ENCODE measurements at places on chromosomes 16 and 17.

- DNase-seq = peak; percentile 82
These were observed 19.4 kb downstream of the PLCG2 start for GRCh38 chr16:81798311-81799137.

GRCh38 chr17:73797594-73798110 lies 153.4 kb upstream of the SDK2 start:
- DNase-seq = no peak

DNA sequence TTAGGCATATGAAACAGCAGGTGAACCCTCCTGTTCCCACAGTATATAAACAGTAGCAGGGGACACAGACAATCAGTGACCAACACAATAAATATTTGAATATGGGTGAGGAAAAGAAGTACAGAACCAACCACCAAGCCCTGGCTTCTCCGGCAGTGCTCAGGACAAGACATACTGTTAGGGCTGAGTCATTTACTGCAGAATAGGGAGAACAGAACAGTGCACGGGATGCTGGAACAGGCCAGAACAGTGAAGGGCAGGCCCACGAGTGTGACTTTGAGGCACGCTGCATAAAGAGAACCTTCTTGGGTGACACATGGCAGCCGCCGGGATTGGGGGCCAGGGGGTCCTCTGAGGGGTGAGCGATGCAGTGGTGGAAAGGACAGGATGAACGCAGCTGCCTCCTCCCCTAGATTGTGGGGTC lies 160.4 kb downstream of the CMIP start:
- no peak for DNase-seq

- DNase-seq = peak; percentile 42
These were observed 13.3 kb upstream of the RPL38 start for GRCh38 chr17:74190154-74190553.
